HT1080 (cell line): ENCODE measurements at places on chromosomes 2 and 18. TPM values are rescaled to one million over a fixed set of nuclear protein-coding genes. Genes with fewer than 3 reads are reported as not detected.

DNA sequence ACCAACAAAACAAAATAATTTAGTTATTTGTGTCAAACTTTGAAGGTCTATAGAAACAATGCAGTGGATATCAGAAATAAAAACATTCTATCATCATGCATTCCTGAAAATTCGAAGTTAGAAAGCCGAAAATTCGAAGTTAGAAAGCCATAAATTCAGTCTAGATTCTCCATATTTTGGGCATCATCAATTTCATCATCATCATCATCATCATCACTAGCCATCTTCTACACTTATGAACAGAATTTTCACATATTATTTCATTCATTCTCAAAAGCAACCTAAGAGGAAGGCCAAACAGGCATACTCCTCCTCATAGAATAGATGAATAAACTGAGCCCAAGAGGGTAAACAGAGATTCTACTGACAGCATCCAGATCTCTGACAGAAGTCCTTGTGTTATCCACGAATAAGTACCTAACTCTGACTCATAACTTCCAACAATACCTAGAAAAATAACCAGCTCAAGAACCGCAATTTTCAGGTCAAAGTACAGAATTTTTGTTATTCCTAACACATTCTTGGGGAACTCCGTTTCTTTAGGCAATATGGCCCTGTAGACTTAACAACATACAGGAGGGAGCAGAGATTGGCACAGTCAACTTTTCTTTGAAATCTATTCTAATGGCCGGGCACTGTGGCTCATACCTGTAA lies 84.7 kb downstream of the TCF4 start:
- DNase-seq: no peak

DNA sequence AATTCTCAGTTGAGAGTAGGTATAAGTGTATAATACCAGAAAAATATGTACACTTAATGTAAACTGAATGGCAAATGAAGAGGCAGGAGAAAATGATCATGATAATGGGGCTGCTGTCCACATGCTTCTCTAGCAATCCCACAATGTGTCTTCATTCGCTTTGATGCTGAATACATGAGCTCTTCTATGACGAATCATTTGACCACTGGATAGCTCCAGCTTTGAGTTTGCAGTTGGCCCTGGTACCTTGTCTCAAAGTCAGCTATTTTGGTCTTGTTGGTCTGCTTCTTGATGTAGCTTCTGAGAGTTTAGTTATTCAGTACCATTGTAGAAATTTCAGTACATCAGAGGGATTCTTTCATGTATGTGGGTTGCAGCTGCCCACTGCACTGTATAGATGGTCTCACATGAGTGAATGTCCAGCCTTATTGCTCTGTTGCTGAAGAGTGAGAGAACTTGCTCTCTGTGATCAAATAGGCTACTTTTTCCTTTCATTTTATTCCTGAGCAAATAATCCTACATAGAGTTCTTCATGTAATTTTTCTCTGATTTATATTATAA lies 105.1 kb downstream of the TTC27 start:
- DNase-seq: no peak

DNA sequence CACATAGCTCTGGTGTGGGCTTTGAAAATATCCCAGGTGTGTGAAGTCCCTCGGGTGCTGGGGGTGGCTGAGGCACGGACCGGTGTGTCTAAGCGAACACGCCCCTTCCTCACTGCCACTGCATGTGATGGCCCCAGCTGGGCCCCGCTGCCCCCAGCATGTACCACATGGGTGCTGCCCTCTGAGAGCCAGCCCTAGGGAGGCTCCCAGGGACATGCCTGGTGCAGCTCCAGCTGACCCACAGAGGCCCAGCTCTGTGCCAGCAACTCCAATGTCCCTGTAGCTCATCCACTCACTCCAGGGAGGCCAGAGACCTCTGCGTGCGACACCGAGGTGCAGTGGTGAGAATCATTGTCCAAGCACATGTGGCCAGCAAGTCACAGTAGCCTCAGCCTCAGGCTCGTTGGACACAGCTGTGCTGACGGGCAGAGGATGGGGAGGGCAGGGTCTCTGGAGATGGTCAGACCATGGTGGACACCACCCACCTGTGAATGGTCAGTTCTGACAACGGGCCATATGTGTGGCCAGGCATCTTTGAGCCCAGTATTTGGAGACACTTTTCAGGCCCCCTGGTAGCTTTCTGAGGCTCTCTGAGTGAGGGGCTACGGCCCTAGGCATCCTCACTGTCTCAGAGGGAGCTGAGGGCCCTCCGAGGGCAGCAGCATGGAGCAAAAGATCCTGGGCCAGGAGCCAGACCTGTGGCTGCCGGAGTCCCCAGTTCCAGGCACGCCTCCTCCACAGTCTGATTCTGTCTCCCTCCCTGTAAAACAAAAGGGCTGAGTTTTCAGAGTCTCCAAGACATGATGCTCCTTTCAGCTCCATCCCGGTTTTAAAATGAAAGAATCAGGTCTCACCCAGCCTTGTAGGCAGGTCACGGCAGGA lies 220.7 kb downstream of the NDUFA10 start:
- no peak for DNase-seq

- no peak for DNase-seq
These were observed 1649.7 kb downstream of the LRP1B start for GRCh38 chr2:140481136-140481535.

DNA sequence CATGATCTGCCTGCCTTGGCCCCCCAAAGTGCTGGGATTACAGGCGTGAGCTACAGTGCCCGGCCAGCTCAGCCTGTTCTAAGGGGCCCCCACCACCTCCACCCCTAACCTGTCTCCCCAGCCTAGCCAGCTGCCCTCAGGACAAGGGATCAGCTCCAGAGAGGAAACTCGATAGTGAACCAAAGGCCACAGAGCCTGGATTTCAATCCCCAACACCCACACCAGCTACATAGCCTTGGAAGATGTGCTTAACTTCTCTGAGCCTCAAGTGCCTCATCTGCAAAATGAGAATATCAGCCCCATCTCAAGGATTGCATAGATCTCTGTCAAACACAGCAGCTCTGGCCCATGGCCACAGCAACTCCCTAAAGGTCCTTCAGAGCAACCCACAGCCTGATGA lies 32.0 kb downstream of the BIN1 start:
- DNase-seq: no peak

DNA sequence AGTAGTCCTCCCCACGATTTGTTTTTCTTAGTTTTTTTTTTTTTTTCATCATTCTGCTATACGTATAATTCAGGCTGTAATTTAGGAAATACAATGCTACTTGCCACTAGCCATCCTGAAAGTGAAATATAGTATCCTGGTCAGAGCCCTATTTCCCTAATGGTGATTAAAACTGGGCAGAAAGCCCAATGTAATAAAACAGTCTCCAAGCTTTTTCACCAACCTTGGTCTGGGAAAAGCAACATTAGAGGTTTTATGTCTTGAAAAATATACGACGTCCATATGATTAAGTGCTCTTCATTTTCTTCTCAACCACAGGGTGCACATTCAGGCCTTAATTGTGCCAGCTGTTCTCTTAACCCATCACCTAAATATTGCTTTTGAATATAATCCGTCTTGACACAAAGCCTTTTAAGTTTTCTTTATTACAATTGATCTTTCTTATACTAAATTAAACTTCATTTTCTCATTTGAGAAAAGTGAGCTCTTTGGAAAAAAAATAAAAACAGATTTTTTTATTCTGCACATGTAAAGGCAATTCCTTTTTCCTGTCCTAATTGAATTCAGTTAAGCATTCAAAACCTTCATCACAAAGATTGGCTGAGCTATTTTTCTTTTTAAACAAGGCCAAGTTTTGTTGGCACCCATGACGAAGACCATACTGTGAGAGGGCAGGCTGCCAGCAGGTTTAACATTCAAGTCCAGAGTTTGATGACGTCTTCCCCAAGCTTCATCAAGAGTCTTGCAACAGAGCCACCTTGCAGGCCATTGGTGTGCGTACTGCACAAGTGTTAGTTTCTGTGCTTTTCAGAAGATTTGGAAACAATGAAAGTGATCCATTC lies 52.7 kb downstream of the MAP2 start:
- DNase-seq: no peak

DNA sequence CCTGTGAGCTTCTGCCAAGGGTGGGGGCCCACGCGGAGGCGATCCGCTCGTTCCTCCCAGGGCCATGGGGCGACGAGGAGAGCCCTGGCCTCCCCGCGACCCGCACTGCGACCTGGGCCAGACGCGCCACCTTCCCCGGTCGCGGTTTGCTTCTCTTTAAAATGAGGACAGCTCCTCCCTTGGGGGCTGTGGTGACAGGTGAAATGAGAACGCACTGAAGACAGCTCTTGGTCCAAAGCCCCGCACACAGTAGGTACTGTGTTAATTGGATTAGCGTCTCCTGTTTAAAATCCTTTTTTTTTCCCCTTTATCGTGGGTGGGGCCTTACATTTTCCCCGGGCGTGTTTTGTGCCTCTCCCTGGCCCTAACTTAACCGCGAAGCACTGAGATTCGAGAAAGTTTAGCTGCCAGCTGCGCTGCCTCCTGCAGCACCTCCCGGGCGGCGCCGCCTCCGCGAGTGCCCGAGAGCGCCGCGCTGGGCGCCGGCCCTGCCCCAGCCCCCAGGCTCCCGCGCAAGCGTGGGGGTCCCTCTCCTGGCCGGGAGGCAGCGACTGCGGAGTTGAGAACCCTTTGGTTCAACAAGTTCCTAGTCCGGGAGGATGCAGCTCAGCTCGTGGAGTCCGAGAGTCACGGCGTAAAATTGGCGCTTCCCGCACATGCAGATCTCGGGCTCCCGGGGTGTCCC lies 1.1 kb downstream of the HPCAL1 start:
- peak; percentile 60 for DNase-seq

GRCh38 chr18:79064228-79064627 lies 5.0 kb upstream of the ATP9B start:
- no peak for DNase-seq

DNA sequence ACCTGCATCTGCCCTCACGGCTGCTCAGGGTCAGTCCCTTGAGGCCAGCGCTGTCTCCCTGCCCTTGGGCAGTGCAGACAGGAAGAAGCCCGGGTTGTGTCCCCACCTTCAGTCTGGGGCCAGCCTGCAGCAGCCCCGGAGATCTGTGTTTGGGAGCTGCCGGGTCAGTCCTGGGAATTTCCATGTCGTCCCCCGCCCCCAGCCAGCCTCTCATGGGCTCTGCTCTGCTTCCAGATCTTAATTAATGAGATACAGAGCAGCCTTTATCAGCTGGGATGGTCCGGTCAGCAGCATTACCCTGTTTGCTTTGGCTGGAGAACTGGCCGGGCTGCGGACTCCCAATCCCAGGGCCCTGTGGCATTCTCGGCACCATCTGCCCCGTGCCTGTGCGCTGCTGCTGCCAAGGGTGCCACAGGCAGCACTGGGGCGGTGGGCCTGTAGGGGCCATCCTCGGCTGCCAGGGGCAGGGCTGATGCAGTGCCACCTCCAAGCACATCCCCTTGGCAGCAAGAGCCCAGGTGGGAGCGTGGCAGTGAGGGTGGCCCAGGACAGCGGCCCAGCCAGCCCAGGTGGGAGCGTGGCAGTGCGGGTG lies 2.4 kb downstream of the BOK start:
- no peak for DNase-seq

GRCh38 chr2:85288244-85288725 lies 39.5 kb downstream of the TGOLN2 start:
- peak; percentile 82 for DNase-seq

- no peak for DNase-seq
These were observed 100.6 kb upstream of the FN1 start for GRCh38 chr2:215536510-215536909.

GRCh38 chr18:56913941-56914340 lies 232.9 kb upstream of the BOD1L2 start:
- no peak for DNase-seq

- DNase-seq: no peak
These were observed 160.1 kb downstream of the GFPT1 start for GRCh38 chr2:69226903-69227302.

DNA sequence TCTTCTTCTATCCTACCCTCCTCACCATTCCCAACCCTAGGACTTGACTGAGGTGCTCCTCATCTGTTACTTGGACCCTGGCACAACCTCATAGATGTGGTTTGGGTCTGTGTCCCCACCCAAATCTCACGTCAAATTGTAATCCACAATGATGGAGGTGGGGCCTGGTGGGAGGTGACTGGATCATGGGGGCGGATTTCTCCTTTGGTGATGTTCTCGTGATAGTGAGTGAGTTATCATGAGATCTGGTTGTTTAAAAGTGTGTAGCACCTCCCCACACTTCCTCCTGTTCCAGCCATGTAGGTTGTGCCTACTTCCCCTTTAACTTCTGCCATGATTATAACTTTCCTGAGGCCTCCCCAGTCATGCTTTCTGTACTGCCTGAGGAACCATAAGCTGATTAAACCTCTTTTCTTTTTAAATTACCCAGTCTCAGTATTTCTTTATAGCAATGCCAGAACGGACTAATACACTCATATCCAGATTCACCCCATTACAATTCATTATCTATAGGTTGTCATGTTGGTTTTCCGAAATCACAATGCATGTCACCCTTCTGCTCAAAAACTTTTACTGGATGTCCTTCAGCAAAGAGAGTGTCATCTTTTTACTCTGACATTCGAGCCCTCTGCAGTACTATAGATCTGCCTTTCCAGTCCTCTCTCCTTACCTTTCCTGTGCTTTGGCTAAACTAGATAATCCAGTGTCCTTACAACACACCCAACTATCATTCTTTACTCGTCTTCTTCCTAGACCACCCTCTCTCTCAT lies 45.7 kb downstream of the APOB start:
- no peak for DNase-seq

GRCh38 chr2:204763974-204764703 lies 218.9 kb downstream of the PARD3B start:
- DNase-seq: peak; percentile 8

DNA sequence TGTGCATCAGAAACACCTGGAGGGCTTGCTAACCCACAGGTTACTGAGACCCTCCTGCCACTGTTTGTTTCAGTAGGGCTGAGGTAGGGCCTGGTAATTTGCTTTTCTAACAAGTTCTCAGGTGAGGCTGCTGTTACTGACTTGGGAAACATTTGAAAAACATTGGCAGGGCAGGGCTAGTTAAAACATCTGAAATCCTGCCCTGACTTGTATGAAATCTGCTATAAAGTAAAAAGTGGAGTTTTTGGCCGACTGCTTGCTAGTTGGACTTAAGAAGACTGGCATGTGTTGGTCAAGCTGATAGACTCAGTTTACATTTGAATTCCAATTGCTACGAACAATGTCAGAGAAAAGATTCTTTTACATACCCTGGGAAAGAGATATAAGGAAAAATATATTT lies 111.6 kb upstream of the DLX2 start:
- no peak for DNase-seq

The DSC2 gene
- 0.98 and 1.2 TPM in 2 replicates for total RNA-seq

The STPG4 gene
- total RNA-seq: 0.10 and 0.70 TPM in 2 replicates

The NEU2 gene
- 0.24 and 0.37 TPM in 2 replicates for total RNA-seq

The TGFA gene
- 25.8 and 28.2 TPM in 2 replicates for total RNA-seq

The PSTPIP2 gene
- 3.2 and 4.0 TPM in 2 replicates for total RNA-seq

The ABCB11 gene
- total RNA-seq: under 0.01 TPM in 1 of 2 replicates, not detected in the other
